Fibroblast of skin of abdomen (primary cell): ENCODE measurements at places on chromosomes 2 and 18.
A peak's percentile ranks its signal among the peaks of the same experiment; 100 is the strongest.

DNA sequence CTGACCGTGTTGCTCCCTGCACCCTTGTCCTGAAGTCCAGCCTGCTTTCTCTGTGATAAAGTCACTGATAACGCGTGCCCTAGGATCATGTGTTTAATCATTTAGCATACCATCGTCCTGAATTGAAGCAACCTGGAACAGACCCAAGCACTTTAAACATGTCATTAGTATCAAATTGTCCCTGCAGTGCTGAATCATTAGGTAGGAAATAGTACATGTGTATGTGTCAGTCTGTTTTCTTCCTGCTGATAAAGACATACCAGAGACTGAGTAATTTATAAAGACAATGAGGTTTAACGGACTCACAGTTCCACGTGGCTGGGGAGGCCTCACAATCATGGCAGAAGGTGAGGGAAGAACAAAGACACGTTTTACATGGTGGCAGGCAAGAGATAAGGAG, 2.8 kb downstream of the ASB18 start:
- no peak for DNase-seq

DNA sequence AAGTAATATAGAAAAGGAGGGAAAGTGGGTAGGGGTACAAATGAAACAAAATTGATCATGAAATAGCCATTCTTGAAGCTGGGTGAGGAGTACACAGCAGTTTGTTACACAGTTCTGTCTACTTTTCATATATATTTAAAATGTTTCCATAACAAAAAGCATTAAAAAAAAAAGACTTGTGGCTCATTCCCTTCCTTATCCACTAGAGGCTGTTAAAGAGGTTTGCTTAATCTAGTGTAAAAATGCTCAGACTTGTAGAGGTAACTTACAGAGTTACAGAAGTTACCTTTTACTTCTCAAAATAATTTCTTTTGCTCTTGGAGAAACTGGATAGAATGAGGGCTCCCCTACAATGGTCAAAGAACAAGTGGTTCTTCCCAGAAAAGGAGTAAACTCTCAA, 8.1 kb upstream of the WIPF1 start:
- DNase-seq = peak; percentile 42

GRCh38 chr18:55287149-55287806, 300.7 kb downstream of the TCF4 start:
- no peak for DNase-seq

DNA sequence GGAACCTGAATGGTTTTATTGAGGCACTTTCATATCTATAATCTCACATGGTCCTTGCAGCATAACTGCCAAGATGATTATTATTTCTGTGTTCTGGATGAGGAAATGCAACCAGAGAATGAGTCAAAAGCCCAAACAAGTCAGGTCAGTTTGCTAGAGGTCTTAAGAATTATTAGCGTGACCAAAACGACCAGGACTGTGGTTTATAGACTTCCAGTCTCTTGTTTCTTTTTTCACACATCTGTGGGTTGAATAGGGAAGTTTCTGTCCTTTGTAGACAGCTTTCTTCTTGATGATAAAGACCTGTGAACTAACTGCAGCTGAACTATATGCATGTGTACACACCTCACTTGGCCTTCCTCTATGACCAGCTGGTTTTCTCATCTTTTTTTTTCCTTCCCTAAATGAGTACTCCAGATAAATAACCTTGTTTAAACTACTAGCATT, 13.9 kb downstream of the ADAM23 start:
- no peak for DNase-seq

DNA sequence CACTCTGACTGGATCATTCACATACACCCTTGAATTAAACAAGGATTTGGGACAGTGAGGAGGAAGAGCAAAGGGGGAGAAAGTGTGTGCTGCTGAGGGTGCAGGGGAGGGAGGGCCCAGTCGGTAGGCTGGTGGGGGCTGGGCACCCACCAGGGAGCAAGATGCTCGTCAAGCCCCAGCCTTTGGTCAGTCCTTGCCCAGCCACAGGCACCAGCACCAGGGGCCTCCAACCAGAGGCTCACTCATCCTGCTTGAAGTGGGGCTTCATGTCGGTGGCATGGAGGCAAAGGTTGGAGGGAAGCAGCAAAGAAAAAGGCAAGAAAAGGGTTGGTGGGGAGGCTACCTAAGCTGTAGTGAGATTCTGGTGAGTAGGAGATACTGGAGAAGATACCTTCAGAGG, 21.9 kb downstream of the CDC42EP3 start:
- no peak for DNase-seq

- no peak for DNase-seq
These were observed 26.8 kb upstream of the SCRN3 start for GRCh38 chr2:174368691-174369090.

DNA sequence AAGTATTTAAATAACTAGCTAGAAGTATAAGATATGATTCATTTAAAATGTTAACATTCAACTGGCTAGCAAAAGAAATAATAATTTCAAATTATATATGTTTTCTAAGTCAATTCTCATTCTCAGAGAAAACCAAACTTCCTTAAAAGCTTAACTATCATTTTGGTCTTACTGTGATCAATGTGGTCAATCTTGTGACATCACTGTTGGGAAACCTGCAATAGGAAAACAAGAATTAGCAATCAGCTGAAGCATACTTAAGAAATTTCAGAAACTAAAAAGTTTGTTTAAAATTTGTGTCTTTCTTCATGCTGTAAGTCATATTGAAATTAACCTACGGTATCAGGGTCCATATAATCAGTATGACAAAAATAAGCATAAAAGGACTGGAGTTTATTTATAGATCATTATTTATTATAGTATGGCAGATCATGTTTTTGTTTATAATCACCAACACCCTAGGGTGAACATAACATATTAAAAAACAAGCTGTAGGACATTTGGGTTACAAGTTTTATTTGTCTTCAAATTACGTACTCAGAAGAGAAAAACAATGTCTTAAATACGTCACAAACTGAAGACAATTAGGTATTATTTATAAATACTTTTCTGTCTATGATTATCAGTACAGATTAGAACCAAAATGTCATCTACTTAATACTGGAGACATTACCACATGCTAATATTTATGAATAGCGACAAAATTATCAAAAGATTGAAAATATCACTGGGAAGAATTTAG, 60.5 kb downstream of the BAZ2B start:
- no peak for DNase-seq

- no peak for DNase-seq
These were observed 30.6 kb upstream of the EPC2 start for GRCh38 chr2:148614014-148614321.

DNA sequence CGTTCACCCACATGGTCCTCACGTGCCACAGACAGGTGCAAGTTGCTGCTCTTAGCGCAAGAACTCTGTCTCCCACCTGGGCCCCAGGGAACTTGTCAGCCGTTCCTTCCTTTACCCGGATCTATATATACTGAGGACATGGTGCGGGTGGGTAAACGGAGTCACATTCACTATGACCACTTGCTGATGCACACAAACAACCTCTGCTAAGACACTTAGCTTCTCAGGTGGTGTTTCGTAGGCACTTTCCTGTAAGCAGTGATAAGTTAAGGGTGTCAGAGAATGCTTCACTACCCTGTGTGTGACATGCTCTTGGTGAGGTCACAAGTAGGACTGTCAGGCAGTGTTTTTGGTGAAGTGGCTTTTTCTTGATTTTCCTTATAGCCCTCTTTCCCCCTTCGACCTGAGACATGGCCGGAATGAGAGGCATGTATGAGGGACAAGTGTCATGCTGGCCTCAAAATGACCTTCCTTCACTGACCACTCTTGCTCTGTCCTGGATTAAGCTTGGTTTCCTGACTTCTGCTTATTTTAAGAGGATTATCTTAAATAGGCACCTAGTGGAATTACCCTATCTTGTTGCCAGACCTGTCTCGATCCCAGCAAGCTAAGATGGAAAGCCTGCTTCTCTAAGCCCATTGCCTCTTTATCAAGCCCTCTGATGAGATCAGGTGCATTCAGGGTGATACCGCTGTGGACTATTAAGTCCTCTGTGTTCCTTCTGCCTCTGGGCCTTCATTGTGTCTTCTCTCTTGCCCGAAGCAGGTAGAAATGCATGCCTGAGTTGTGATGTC, 97.1 kb upstream of the CELF4 start:
- no peak for DNase-seq

- DNase-seq = peak; percentile 10
These were observed 113.4 kb downstream of the MC4R start for GRCh38 chr18:60259052-60259681.

DNA sequence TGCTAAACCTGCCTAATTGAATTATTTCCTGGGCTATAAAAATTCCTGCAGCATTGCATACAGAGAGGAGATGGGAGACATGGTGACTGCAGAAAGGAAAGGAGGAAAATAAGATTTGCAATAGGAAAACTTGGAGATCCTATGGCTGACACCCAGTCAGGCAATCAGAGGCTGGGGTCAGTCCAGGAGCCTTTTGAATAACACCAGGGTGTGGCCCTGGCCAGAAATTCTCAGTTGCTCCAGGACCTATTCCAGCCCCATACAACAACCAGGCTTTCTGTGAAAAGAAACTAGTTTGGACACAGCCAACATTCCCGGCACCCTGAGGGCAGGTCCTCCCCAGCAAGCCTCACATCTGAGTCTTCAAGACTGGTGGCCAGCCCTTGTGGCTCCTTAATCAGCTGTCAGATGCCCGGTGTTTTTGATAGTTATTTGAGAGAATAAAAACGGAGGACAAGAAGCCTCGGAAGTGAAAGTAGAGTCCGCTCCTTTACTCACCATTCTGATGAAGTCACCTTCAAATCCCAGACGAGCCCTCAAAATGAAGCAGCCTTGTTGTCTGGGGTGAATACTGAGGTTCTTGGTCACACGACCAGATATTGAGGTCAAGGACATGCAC, 31.1 kb upstream of the GMCL1 start:
- DNase-seq = peak; percentile 62

- no peak for DNase-seq
These were observed 301.9 kb downstream of the ZEB2 start for GRCh38 chr2:144217853-144218633.

DNA sequence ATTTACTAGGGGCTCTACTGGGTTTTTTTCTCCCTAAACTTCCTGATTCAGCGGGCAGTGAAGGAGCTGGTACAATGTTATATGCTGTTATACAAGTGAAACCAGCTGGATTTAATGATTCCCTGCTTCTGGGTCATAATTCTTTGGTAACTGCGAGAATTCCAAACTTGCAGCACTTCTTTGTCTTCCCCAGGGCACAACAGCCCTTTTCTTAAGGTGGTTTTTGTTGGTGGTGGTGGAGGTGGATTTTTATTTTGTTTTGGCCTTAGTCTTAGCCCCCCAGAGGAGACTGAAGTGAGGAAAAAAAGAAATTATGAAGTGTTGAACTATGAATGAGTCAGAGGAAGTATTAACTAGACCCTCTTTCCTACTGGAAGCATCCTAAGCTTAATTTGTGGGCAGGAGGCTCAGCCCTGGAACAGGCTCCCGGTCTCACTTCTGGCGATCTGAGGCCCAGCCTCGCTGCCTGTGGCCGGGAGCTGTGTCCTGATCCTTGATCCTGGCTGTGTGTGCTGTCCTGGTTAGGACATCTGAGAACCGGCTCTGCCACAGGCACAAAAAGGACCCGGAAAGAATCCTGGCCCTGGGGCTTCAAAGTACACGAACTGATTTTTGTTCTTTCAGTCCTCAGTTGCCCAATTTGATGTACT, 141.9 kb downstream of the LYPD6B start:
- DNase-seq = peak; percentile 78

GRCh38 chr2:40130251-40130994, 321.5 kb downstream of the SLC8A1 start:
- no peak for DNase-seq

- DNase-seq = no peak
These were observed 388.1 kb upstream of the SPRED2 start for GRCh38 chr2:65820454-65820853.

- DNase-seq = no peak
These were observed 4.5 kb upstream of the GDF7 start for GRCh38 chr2:20662308-20662937.

GRCh38 chr2:67997903-67998302, 64.9 kb downstream of the C1D start:
- DNase-seq = peak; percentile 4

GRCh38 chr2:155301221-155301620, 602.7 kb downstream of the KCNJ3 start:
- DNase-seq = no peak

GRCh38 chr2:134393075-134393461, 139.2 kb downstream of the MGAT5 start:
- DNase-seq = no peak

DNA sequence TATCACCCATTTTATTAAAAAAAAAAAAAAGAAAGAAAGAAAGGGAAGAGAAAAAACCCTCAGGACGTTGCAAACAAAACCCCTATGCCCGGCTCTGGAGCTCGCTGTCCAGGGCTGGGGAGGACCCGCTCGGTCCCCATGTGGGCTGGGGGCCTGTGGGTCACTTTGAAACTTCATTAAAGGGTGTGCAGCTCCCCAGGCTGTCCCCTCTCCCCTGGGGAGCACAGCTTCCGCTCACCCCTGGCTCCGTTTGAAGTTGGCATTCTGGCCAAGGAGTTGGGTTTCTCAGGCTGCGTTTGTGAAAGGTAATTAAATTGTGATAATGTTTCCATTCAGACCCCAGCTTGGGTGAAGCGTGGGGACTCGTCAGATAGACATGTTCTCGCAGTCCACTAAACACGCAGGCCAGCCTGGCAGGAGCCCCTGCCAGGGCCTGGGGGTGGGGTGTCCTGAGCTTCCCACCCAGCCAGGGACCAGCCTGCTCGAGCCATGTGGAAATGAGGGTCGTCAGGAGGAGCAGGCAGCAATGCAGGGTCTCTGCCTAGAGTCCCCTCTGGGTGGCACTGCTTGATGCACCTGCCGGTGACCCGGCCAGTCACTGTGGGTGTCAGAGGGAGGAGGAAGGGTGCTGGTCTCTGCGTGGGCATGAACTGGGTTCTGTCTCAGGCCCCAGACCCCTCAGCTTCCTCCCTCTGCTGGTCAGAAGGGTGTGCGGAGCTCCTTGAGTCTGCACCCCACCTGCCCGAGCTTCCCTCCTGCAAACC, 166.2 kb downstream of the INHBB start:
- DNase-seq = no peak

DNA sequence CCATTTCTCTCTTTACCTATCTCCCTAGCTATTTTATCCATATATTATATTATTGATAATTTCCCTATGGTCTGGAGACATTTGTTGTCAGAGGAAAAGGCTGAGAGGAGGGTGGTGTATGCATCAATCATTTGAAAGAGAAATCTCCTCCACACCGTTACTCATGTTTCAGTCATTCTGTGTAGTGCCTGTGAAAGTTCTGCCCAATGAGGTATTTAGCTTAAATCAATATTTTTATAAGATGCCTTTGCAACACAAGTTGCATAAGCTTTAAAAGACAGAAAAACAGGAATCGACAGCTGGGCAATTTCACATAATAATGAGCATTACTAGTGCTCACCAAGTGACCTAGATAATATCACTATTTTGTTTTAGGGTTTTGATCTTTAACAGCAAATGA, 363.7 kb upstream of the FSIP2 start:
- DNase-seq = no peak

DNA sequence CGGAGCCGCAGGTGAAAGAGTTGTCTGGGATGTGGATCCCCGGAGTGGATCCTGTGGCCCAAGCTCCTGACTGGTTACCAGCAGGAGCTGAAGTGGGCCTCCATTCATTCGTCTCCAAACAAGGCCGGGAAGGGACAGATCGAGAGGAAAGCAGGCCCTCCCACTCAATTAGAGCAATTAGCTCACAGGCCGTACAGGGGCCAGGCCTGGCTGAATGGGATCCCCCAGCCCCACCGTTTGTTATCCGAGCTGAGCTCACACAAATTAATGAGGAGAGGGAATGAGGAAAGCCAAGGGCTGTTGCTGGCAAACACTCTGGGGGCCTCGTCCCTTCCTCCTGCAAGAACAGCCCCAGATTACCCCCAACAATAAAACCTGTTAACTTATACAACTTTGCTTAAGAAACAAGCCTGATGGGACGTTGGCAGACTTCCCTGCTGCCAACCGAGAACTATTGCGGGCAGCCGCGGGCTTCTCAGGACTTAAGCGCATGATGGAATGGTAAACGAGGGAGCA, 338.0 kb downstream of the BCL11A start:
- no peak for DNase-seq
